ENCODE measurements at places on chromosomes 2 and 18. TPM values are rescaled to one million over a fixed set of nuclear protein-coding genes. Genes with fewer than 3 reads are reported as not detected.
A peak's percentile ranks its signal among the peaks of the same experiment; 100 is the strongest.

- no peak for DNase-seq
Observed at GRCh38 chr2:58035352-58035751, 11.3 kb upstream of the VRK2 start.

DNA sequence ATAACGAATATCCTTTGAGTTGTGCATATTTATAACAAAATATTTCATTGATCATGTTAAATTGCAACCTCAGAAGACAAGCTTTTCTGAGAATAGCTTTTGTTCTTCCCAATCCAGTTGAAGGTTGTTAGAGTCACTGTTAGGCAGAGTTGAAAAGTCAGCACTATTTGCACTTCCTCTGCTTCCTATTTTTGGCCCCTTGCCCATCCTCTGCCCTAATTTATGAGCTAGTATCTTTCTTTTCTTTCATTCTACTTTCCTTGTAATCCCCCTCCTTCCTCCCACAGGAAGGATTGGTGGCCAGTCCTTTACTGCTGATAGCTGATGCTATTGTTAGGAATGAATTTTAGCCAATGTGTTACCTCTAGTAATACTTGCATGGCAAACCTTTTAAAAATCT is 4.9 kb downstream of the RALB start:
- no peak for DNase-seq

- DNase-seq: no peak
Observed at GRCh38 chr2:201219328-201220096, 36.6 kb downstream of the CASP10 start.

GRCh38 chr2:159149747-159150146 is 136.8 kb downstream of the WDSUB1 start:
- no peak for DNase-seq

- DNase-seq: no peak
Observed at GRCh38 chr2:68913359-68913758, 39.3 kb downstream of the GKN2 start.

DNA sequence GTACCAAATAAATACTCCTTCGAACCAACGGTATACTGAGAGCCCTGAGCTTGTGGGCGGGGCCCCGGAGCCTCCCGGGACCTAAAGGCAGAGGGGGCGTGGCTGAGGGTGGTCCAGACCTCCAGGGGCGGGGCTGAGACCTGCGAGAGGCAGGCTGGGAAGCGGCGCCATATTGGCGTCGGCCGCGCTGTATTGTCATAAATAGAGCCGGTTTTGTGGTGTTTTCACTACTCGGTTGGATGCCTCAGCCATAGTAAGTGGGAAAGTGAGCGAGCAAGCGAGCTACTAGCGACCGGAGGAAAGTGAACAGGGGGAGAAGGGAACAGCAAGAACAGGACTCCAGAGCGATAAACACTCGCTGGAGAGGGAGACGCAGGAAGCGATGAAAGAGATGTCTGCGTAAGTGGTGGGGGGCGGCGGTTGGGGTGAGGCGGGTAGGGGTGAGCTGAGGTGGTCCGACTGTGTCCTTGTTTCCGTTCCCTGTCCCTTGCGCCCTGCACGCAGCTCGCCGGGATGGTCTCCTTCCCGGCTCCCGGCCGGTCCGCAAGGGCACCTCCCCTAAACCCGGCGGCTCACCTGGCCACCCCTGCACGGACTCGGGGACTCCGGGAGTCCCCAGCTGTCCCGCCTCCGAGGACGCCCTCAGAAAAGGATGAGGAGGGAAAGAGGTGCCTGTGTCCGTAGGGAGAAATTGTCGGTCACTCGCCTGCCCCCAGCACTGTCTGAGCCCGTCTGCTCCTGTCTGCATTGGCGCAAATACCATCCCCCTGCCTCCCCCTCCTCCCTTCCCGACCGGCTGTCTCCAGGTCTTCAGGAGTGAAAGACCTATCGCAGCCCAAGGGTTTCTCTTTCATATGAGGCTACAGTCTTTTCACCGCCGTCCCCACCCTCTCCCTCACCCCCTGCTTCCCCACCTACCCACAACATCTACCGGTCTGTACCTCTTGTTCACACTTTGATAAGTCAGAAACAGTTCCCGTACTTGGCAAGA is at the start of gene PAPOLG:
PAPOLG (plus strand) TSS at position 172 of the 991 bp plus-strand sequence; CDS start at position 383, 211 bp downstream.
- peak; percentile 91 for DNase-seq

DNA sequence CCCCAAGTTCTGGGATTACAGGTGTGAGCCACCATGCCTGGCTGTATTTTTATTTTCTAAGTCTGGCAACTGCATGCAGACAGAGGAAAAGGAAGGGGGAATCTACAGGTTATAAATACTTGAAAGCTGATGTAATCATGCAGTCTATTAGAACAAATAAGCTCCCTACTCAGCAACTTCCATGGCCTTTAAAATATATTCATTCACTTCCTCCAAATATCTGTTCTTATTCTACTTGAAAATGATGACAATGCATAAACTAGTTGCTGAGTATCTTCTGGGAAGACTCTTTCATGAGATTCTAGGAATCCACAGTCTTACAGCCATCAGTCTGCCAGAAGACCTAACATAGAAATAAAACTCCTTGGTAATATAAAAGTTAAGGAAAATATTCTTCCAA is 66.9 kb upstream of the NCKAP5 start:
- DNase-seq: no peak

- no peak for DNase-seq
Observed at GRCh38 chr2:74191596-74192380, 6.6 kb upstream of the MTHFD2 start.

- DNase-seq: peak; percentile 82
Observed at GRCh38 chr2:26745609-26746327, 18.3 kb upstream of the SLC35F6 start.

DNA sequence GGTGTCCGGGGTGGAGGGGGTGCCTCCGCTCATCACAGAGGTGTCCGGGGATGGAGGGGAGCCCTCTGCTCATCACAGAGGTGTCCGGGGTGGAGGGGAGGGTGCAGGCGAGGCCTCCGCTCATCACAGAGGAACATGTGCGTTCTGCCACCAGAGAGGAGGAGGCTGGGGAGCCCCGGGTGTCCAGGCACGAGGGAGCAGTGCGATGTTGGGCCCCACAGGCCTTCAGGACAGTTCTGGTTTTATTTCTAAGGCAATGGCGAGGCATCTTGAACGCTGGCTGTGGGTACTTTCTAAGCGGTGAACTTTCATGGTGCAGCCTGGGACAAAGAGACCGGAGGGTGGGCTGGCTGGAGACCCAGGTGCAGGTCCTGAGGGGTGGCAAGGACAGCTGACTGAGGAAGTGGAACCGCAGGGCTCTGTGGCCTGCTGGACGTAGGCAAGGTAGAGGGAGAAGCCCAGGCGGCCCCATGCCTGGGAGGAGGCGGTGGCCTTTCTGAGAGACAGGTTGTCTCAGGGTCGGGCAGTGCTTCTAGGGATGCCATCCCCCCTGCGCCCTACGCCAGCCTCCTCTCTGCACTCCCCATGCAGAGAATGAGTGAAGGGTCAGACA is 196.6 kb upstream of the SALL3 start:
- DNase-seq: no peak

DNA sequence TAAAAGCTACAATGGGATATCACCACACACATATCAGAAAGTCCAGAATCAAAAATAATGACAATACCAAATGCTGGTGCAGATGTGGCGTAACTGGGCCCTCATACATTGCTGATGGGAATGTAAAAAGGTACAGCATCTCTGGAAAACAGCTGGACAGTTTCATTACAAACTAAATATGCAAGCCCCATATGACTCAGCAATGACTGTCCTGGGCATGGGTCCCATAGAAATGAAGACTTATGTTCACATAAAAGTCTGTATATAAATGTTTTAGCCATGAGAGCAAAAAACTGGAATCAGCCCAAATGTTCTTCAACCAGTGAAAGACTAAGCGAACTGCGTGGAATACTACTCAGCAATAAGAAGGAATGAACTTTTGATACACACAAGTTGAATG is 56.7 kb downstream of the ALPK2 start:
- DNase-seq: peak; percentile 72

DNA sequence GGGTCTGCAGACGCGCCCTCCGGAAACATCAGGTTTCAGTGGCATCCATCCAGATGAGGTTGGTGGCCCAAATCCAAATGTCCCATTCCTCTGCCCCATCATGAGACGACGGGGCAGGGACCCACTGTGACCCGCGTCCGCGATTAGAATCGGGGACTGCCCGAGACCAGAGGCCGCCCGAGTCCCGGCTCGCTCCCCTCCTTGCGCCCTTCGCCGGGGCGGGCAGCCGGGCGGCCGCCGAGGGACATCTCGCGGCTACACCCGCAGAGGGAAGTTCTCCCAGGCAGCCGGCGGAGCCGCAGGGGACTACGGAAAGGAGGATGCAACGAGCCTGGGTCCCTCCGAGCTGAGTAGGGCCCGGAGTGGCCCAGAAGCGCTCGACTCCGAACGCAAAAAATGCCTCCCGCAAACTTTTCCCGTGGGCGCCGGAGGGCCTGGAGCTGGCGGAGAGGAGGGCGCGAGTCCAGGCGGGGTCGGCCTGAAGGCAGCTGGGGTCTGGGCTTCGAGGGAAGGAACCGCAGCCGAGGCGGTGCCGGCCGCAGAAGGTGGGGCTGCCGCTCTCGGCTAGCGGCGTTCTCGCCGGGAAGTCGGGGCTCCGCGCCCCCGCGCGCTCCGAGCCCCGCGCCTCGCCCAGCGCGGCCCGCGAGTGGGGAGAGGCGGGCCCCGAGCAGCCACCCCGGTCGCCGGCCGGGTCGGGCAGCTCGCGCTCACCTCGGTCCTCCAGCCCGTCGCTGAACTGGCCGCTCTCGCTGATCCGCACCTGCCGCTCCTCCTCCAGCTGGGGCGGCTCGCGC is 580 bp downstream of the TMEM163 start:
- peak; percentile 22 for DNase-seq

GRCh38 chr2:161306919-161307318 is 1.3 kb upstream of the PSMD14 start:
- no peak for DNase-seq

GRCh38 chr2:54454548-54455130 is 1.5 kb upstream of the SPTBN1 start:
- no peak for DNase-seq

DNA sequence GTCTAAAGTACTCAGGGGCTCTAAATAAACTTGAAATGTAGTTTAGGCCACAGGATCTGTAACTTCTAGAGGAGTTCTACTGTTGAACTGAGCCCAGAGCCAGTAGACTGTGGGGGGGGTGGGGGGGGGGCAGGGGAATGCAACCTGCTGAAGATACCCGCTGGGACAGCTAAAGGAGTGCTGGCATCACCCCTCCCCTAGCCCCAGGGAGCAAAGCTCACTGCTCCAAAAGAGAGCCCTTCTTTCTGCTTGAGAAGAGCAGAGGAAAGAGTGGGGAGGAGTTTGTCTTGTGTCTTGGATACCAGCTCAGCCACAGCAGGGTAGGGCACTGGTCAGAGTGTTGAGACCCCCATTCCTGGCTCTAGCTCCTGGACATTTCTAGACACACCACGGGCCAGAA is 414.0 kb upstream of the KLHL29 start:
- DNase-seq: no peak

DNA sequence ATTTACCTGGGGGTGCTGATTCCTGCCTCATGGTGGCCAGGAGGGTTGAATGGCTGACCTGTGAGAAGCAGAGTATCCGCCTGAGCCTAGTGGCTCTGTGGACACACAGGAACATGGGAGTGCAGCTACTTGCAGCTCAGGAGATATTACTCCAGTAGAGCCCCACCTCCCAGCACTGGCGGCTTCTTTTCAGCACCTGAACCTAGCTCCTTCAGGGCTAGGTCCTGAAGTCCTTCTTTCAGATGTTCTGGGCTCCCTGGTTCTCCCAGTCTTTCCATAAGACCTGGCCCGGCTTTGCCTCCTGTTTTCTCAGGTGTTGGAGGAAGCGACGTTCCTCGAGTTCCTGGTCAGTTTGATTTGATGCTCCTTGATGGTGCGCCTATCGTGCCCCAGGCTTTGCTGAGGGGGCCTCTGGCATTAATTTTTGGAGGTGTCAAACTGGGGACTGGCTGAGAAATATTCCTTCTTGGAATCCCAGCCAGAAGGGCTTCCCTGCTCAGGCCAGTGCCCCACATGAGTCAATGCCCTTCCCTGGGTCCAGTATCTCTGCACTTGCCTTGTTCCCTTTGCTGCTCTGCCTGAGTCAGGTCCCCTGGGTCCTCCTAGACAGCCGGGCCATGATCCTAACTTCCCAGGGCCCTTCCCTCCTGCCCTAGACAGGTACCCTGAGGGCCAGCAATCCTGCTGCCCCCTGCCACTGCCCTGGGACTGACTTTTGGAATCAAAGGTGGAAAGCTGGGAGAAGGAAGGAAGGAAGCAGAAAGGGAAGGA is 110.7 kb upstream of the HAAO start:
- DNase-seq: no peak

DNA sequence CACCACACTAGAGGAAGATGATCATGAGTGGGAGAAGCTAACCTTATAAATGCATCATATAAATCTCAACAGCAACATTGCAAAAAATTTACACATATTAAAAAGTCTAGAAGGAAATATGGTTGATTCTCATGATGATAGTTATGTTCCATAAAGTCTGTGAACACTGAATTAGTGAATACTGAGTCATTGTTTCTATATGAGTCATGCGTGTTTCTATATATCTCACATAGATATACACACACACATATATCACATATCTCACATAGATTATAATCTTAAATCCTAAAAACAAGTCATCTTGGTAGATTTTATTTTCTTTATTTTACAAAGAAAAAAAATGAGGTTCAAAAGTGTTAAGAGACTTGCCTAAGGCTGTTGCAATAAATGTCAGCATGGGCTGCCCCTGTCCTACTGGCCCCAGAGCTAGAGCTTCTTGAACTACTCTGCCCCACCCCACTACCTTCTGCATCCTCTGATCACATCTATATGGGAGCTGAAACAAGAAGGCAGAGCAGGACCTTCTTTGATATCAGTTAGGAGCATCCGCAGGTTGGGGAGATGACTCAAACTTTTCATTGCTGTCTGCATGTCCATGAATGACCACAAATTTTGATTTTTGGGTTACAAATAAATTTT is 81.8 kb upstream of the ADAM23 start:
- no peak for DNase-seq

DNA sequence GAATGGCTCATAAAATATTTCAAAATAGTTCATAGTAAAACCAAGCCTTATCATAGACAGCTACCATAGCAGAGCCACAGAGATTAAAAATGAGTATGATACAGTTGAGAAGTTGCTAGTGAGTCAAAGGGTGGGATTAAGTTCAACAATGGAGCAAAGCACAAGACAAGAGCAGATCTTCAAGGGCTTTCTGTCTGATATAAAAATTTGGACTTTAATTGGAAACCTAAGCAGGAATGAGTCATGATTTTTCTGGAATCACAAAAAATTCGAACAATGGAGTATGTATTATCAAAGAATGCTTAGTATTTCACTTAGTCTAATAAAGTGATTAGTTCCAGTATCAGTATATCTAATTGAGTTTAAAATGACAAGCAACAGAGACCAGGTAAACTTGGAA is 487.3 kb upstream of the NETO1 start:
- no peak for DNase-seq

RHBDD1 gene
- 16.1 TPM for polyA plus RNA-seq

GREB1 gene
- 17.7 TPM for polyA plus RNA-seq

RBM44 gene
- 1.2 TPM for polyA plus RNA-seq

CTAGE1 gene
- not detected for polyA plus RNA-seq

ASB18 gene
- 5.2 TPM for polyA plus RNA-seq

DSG2 gene
- polyA plus RNA-seq: 5.0 TPM

RALB gene
- polyA plus RNA-seq: 57.3 TPM

DNER gene
- 2.5 TPM for polyA plus RNA-seq

All from muscle of arm (tissue), 14 donors.